ENCODE measurements at places on chromosomes 1 and 21.

- DNase-seq = no peak
These were observed 309.3 kb downstream of the DISC1 start for GRCh38 chr1:231935856-231936255.

GRCh38 chr1:182601416-182601786 is 2.8 kb downstream of the RGS16 start:
- DNase-seq = peak; percentile 65

DNA sequence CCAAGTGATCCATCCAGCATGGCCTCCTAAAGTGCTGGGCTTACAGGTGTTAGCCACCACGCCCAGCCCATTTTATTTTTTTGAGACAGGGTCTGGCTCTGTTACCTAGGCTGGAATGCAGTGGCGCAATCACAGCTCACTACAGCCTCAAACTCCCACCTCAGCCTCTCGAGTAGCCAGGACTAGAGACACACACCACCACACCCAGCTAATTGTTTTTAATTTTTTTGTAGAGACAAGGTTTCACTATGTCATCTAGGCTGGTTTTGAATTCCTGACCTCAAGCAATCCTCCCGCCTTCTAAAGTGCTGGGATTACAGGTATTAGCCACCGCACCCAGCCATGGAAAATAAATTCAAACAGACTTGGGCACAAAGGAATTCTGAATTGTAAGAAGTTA is 31.9 kb downstream of the PUM1 start:
- no peak for DNase-seq

DNA sequence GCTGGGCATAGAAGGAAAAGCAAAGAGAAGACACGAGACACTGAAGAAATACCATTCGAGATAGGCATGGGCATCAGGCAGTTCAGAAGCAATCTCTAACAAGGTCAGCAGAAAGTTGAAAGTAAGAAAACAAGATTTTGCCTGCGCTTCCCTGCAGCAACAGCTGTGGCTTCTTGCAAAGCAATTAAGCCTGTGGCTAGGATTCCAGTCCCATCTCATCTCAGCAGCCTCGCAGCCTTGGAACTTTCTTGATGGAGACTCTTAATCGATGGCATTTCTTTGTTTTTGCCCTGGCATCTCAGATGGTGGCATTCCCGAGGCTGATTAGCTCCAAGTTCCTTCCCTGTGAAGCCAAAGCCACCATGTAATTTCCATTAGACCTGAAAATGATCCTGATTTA is 64.6 kb upstream of the SPAG17 start:
- DNase-seq = no peak

DNA sequence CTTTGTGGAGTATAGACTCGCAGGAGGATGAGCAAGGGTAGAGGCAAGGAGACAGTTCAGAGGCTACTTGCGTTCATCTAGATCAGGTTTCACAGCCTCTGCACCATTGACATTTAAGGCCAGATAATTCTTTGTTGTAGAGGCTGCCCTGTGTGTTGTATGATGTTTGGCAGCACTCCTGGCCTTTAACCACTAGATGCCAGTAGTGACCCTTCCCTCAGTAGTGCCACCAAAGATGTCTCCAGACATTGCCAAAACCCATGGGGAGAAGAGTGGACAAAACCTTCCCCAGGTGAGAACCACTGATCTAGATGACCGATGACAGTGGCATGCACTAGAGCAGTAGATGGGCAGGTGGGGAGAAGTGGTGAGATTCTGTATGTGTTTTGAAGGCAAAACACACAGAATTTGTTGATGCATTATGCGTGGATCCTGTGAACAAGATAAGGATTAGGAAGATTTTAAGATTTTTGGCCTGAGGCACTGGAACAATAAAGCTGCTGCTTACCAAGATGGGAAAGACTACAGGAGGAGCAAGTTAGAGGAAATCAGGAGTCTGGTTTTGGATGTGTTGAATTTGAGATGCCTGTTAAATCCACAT is 9.9 kb upstream of the COG2 start:
- DNase-seq = peak; percentile 30

GRCh38 chr1:181083842-181084605 is 4.5 kb upstream of the IER5 start:
- peak; percentile 17 for DNase-seq

- DNase-seq = no peak
These were observed 149.2 kb upstream of the PLD5 start for GRCh38 chr1:242673652-242674051.

- no peak for DNase-seq
These were observed 9.6 kb downstream of the ARHGEF16 start for GRCh38 chr1:3463891-3464648.

DNA sequence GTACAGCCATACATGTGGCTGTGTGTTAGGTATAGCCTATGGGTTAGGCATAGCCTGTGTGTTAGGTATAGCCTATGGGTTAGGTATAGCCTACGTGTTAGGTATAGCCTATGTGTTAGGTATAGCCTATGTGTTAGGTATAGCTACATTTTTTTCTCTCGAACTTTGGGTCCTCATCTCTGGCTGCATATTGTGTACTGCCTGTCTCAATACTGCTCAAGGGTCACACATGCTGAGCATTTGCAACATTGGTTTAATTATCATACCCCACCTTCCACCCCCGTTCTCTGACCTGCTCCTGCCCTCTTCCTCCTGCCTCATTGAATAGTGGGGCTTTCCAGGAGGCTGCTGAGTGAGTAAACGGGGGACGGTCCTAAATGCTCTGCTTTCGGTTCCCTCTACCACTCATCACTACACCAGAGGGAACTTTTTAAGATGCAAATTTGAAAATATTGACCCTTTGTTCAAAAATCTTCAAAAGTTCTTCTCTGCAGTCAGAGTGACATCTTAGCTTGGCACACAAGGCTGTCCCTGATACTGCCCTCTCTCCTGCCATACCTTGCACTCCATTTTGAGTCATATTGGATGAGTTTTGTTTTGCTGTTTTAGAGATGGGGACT is 17.8 kb downstream of the OR2B11 start:
- no peak for DNase-seq

GRCh38 chr1:206100226-206100815 is 16.9 kb downstream of the AVPR1B start:
- DNase-seq = no peak

GRCh38 chr1:93526431-93526830 is 78.5 kb downstream of the FNBP1L start:
- no peak for DNase-seq

DNA sequence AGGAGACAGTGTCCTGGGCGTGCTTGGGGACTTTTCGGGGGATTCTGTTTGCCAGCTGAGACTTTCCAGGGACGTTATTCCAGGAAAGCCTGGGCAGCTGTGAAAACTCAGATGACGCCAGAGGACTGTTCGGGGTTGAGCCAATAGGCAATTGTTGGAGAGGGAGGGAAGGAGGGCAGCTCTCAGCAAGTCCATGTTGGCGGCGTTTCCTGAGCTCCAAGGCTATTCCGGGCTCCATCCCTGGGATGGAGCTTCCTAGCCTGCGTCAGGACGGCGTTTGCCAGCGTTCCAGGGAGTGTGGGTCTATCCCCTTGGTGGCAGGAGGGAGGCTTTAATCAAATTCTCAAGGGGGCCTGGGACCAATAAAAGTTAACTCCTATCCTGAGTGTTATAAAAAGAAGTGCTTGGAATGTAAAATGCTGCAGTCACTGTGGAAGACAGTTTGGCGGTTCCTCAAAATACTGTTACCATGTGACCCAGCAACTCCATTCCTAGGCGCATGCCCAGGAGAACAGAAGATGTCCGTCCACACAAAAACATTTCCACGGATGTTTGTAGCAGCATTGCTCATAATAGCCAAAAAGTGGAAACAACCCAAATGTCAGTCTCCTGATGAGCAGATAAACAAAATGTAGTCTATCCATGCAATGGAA is 15.2 kb downstream of the SLC27A3 start:
- no peak for DNase-seq

DNA sequence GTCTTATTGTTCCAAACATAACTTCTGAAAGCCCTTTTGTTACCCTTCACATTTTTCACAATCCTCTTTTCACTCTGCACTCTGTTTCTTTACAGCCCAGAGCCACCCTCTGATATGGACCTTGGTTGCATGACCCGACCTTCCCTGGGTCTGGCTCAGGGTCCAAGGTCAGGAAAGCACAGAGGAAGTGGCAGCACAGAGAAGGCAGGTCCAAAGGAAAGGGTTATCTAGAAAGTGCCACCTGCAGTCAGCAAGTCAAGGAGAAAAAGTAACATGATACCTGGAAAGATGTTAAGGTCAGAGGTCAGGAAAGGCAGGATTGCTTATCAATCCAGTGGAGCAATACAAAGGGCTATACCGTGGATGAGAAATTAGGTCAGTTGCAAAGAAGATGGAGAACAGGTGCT is 18.4 kb downstream of the BCAR3 start:
- DNase-seq = no peak

DNA sequence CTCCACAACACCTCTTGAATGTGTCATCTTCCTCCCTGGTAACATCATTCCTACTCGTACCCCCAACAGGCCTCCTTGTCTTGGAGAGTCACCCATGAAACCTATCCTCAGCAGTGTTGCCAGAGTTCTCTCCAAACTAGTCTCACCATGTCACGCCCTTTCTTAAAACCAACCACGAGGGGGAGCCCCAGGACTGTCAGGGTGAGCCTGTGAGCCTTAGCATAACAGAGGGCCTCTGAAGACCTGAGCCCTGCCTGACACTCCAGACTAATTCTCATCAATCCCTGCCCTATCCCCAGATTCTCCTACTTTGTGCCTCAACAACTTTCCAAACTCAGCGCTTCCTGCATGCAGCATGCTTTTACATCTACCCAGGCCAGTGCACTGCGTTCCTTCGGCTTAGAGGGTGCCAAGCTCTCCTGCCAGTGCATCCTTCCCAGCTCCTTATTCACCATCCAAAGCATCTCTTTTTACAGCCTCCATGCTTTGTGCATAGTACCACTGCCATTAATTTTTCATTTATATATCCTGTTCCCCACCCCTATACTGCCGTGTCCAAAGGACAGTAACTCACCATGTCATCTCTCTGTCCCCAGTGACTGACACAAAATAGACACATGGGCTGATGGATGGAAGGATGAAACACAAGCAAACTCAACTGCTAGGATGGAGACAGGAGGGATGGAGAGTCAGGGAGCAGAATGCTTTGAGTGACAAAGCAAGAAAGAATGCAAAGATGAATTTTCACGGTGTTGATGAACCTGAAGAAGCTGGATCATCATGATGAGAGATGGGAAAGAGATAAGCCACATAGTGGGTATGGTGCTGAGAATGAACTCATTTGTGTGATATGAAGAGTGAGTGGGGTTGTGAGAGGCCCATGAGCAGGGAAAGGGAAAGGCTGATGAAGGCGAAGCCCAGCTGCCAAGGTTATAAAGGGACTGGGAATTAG is 34.0 kb downstream of the ZNF697 start:
- DNase-seq = peak; percentile 65

GRCh38 chr1:10253755-10254154 is 43.4 kb downstream of the KIF1B start:
- DNase-seq = no peak

Measured in DMS79 (cell line).